Activated CD4-positive, alpha-beta T cell treated with anti-CD3 and anti-CD28 coated beads for 24 hours (primary cell): ENCODE measurements at places on chromosomes 3 and 15.

DNA sequence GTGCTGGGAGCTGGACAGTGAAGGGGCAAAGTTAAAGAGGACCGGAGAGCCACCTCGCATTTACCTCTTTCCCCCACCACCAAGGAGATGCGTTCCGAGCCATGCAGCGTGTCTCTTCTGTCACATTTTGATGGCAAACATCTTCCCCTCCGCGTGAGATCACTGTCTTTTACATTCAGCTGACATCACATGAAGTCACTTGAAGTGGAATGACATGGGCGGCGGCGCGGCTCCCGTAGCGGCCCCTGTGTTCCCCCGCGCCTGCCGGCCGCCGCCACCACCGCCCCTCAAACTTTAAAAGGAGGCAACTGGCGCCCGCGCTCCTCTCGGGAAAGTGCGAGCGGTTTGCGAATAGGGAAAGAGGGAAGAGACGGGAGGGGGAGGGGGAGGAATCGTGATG lies at the start of gene FEZF2:
Gene FEZF2, minus strand, starts transcription at position 336 of the 400 bp plus-strand sequence. CDS start 682 bp downstream, outside the sequence.
- no peak for DNase-seq

GRCh38 chr3:94114666-94115065 lies 51.8 kb downstream of the NSUN3 start:
- DNase-seq: no peak

GRCh38 chr15:58548308-58549012 lies 116.7 kb downstream of the LIPC start:
- DNase-seq: no peak

- peak; percentile 73 for DNase-seq
Measured at GRCh38 chr3:16550676-16551341, 37.3 kb upstream of the RFTN1 start.

- no peak for DNase-seq
Measured at GRCh38 chr15:80530737-80531365, 126.7 kb downstream of the ARNT2 start.

GRCh38 chr3:8413337-8413926 lies 88.2 kb upstream of the LMCD1 start:
- DNase-seq: no peak

GRCh38 chr3:141414800-141415462 lies 46.6 kb downstream of the ZBTB38 start:
- no peak for DNase-seq

DNA sequence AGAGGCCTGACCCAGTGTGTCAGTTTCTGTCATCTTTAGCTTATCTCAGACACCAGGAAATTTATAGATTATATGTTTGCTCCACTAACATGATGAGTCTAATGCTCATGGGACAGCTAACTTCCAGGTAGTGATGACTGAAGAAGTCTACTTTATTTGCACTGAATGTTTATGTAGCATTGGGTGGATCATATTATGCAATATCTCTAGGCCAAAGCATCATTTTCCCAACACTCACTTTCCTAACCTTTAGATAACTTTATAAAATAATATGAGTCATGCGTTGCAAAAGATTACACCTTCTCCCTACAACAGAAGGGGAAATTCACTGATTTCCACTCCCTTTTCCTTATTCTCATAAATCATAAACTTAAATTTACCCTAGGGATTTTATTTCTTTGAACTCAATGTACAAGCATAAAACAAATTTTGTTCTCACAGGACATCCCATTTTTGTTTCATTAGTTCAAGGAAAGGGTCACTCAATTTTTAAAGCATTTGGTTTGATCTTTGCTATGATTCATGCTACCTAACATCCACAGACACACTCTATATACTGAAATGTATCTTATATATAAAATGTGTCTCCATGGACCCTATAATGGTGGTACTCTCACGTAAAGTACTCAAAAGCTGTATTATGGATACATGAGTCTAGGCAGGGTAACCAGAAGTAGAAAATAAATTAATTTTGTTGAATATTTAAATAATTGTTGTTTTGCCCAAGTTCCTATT lies 225.2 kb downstream of the WDR72 start:
- no peak for DNase-seq
